ENCODE measurements at places on chromosomes 1 and 21.

DNA sequence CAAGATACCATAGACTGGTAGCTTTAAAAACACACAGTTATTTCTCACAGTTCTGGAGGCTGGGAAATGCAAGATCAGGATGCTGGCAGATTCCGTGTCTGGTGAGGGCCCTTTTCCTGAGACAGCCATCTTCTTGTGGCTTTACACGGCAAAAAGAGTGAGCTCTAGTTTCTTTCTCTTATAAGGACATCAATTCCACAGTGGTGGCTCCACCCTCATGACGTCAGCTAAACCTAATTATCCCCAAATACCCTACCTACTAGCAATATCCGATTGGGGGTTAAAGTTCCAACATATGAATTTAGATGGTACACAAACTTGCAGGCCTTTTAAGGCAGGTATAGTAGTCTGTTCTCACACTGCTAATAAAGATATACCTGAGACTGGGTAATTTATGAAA lies 77.7 kb downstream of the PRRX1 start:
- DNase-seq, result no peak

DNA sequence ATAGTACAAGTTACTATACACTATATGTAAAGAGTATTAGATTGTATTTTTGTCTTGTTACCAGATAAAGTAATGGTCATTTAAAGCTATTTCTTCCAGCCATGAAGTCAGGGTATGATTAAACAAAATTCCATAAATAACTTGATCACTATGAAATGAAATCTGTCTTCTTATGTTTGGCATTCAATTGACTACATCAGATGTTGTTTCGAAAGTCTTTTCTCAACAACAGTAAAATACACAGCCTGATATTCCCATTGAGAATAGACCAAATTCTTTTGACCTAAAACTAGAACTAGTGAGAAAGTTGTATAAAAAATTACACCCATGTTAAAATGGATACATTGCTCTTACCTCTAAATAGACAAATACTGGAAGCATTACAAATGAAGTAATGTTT lies 134.6 kb upstream of the ADAMTS5 start:
- no peak for DNase-seq

DNA sequence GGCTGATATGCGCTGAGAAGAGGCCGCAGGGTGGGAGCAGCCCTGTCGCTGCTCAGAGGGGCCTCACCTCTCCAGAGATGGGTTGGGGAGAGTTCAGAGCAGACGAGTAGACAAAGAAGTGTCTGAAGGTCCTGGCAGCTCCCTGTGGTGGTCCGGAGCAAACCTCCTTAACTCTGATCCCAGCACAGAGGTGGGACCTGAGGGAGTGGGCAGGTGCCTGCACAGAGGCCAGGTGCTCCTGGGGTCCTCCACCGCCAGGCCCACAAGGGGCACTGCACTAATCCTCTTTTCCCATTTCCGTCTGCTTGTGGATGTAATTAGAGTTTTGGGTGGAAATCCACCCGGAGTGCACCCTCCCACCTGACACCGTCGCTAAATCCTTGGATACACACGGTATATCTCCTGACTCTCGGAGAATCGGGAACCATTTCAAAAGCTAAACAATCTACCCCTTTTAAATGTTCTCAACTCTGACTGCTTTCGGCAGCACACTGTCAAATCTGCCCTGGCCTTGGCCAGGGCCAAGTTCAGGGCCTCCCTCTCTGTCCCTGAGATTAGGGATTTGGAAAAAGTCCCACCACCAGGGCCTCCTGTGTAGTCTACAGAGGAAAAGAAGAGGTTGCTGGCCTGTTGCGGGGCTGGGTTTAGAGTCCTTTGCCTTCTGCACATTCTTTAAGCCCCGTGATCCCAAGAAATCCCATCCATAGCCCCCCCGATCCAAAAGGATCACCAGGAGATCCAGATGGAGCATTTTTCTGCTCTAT lies 22.4 kb downstream of the CASZ1 start:
- no peak for DNase-seq

DNA sequence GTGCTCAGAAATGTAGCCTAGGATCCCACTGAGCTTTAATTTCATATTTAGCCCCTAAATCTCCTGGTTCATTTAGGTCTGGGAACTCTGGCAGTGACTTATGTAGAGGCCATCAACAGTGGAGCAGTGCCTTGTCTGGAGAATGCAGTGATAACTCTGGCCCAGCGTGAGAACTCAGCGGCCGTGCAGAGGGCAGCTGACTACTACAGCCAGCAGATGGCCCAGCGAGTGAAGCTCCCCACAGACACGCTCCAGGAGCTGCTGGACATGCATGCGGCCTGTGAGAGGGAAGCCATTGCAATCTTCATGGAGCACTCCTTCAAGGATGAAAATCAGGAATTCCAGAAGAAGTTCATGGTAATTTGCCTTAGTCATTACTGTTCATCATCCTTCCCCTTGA lies 17.8 kb downstream of the GBP6 start:
- DNase-seq, result no peak

- DNase-seq, result no peak
Observed at GRCh38 chr1:201902198-201902597, 13.5 kb downstream of the SHISA4 start.

GRCh38 chr1:53254011-53254640 lies 15.8 kb upstream of the MAGOH start:
- DNase-seq, result peak; percentile 65

DNA sequence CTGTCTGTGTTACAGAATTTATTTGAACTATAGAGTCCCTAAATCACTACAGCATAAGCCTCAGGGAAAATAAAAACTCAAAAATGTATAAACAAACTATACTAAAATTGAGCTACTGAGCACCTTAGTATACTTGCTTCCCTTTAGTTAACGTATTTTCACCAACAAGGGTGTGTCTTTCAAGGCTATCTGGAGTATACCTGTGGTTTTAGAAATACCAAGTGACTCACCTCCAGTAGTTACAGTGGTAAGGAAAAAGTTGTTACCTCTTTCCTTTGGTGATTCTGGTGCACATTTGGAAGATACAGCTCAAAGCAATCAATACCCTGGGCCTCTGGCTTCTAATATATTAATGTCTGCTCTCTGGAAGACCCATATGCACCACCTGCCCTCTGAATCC lies 68.0 kb upstream of the C1orf105 start:
- DNase-seq, result peak; percentile 72

DNA sequence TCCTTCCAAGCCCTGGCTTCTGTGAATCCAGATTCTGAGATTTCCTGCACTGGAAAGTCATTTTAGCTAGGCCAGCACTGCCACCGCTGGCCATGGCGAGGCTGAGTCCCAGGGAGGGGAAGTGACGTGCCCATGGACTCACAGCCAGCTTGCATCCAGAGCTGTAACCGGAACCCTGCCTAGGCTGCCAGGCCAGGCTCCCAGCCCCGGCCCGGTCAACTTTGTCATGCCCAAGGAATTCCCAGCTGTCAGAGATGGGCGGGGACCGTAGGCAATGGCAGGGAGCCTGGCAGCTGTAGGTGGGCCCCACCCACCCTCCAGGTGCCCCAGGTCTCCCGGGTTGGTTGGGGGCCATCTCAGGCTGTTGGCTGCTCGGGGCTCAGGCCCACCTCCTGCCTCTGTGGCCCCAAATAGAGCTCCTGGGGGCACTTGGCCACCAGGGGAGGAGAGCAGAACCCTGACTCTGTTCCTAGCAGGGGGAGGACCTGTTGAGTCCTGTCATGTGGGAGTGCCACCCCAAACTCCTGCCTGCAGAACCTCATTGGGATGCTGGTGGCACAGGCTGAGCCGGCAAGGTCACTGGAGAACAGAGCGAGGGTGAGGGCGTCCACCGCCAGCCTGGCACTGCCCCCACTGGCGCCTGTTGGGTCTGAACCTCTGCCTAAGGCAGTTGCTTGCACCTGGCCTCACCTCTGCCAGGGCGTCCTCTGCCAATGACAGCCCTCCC lies 57.8 kb downstream of the FOXO6 start:
- peak; percentile 92 for DNase-seq

DNA sequence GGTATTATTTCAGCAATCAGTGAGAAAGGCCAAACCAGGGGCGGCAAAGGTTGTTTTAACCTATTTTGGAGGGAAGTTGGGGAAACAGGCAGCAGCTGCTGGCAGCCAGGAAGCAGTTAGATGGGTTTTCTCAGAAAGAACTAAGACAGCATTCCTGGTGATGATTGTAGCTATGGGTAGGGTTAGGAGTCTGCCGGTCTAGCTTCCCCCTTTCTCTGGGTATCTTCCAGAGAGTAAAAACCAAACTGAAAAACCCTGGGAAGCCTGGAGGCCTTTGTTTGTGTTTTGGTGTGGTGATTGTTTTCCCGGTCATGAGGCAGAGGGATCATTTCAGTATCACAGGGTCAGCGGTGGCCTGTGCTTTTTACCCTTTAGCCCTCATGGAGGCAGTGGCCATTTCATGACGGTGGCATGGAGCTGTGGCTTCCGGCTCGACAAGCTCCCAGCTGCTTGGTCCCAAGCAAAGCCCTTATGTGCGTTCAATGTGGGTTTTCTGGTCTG lies 19.5 kb upstream of the TNFRSF1B start:
- no peak for DNase-seq

GRCh38 chr1:233424779-233425178 lies 97.3 kb downstream of the MAP3K21 start:
- DNase-seq, result no peak

DNA sequence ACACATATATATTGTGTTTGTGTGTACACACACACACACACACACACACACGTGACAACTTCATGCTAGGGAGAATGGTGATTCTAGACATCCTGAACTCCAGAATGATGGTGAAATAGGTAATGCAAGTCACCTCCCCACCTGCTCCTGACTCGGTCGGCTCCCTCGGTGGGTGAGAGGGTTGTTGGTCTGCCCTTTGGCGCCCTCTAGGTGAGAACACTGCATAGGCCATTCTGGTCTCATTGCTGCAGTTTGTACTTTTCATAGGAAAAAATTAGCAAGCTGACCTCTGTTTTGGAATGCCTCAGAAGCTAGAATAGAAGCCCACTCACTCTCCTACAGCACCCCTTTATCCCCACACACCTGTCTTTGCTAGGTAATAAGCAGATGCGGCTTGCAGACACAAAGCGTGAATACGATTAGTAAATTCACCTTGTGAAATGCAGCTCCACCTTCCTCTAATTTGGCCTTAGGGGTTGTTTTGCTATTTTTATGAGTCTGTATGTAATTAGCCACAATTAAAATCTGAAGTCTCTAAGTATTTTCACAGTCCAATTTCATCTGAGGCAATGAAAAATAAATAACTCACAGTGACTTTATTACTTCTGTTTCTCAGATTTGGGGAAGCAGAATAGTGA lies 130.0 kb upstream of the KCNJ15 start:
- peak; percentile 24 for DNase-seq

DNA sequence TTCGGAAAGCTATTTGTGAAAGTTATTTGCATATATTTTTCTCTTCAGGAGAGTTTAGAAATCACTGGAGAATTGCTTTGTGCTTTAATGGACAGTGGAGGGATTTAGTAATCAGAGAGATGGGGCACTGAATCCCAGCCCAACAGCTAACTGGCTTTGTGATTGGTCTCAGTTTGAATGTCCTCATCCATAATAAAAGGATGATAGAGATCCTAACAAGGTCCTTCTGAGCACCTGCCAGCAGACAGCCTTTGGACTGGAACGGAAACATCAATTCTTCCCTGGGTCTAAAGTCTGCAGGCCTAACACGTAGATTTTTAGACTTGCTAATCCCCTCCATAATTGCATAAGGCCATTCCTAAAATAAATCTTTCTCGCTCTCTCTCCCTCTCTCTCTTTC lies 112.0 kb upstream of the ADAMTS5 start:
- DNase-seq, result no peak

GRCh38 chr1:151680826-151681225 lies 35.8 kb downstream of the CELF3 start:
- DNase-seq, result peak; percentile 87

All from NCI-H226 (cell line).